ENCODE measurements at places on chromosomes 4 and X.
A peak's percentile ranks its signal among the peaks of the same experiment; 100 is the strongest.

DNA sequence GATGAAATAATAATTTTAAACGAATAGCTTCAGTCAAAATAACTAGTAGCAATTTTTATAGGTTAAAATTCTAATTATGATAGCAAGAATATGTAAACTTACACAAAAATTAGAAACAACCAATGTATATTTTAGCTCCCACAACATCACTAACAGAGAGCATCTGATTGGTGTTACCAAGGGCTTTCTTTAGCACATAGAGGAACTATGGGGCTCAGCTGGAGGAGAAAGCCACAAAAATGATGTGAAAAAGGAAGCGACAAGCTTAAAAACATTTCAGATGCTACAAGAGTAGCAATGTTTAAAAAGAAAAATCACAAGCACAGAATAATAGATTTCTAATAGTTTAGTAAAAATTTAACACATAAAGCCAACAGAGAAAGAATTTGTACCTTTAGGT lies 56.3 kb downstream of the ATP8A1 start:
- no peak for DNase-seq

DNA sequence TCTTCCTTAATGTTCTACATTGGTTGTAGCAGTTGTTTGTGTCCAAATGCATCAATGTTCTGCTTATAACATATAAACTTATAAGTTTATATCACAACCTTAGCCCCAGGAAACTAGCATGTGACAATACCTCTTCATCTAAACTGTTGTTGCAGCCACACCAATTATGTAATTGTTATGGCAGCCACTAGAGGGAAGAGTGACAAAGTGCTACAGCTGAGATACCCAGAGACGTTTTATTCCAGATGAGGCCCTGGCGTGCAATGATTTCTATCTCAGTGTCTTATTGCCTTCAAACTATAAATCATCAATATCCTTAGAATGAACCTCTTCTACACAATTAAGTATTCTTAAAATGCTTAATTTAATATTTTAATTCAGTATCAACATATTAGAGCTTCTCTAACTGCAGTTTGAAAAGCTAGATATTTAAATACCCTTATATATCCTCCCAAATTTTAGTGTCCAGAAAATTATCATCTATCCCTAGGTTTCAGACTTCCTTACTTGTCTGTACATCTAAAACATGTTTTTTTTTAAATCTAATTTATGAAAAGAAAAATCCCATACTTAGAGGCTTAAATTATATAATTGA lies 171.6 kb downstream of the PCDH10 start:
- no peak for DNase-seq

- no peak for DNase-seq
Measured at GRCh38 chr4:111748157-111748556, 397.1 kb upstream of the FAM241A start.

GRCh38 chrX:38664285-38664684 lies 102.9 kb downstream of the TSPAN7 start:
- DNase-seq: no peak

DNA sequence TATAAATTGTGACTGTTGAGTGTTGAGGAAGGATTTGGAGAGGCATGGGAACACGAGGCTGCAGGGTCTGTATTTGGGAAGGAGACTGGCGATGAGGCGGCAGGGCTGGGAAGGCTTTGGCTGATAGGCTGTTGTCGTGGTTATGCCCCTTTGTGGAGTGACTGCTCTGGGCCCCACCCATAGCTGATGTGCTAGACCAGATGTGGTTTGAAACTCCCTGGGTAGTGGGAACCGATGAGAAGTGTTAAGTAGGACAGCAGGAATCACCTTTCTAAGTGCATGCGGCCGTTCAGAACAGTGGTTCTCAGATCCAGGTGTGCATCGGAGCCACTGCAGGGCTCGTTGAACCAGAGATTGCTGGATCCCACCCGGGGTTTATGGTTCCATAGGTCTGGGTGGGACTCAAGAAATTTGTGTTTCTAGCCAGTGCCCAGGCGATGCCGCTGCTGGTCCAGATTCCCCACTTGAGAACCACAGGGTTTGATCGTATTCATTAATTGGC lies 42.3 kb downstream of the TBC1D14 start:
- no peak for DNase-seq

DNA sequence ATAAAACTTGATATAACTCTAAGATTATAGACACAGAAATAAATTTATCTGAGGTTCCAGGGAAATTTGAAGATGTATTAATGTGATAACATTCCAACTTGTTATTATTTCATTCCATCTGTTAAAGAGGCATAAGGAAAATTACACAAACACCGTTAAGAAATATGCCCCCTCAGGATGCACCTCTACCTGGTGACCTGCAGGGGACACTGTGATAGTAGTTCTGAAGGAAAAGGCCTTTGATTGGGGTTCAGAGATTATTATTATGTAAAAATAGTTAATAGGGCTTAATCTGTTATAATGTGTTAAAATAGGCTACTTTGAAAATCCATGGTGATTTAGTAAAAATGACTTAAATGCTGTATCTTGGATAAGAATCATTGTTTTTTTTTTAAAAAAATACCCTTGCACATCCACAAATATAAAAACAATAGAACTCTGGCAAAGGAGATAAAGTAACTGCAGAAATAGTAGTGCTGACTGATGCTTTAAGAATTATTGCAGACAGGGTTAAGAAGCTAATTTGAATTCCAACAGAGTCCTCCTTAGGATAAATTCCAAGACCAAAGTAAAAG lies 6.1 kb upstream of the ABRAXAS1 start:
- no peak for DNase-seq

DNA sequence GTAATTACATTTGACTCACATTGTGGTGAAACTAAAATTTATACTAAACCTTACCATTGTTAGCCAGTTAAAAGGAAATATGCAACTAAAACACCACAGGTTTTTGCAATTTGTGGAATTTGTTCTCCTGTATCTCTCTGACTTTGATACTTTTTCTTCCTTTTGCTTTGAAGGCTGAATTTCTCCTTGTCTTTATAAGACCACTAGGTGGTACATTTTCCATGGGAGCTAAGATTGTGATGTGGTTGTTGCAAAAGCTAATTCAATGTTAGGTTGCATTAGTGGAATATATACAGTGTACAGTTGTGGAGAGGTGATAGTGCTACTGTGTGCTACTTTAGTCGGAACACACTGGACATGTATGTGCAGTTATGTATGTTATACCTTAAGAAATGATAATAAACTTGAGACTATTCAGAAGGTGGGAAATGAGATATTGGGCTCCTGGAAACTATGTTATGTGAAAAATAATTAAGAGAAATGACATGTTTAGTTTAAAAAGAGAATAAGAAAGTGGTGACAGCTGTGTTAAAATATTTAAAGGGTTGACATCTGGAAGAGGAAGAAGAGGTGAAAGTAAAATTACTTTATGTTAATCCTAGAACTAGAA lies 70.3 kb downstream of the ARL9 start:
- no peak for DNase-seq

DNA sequence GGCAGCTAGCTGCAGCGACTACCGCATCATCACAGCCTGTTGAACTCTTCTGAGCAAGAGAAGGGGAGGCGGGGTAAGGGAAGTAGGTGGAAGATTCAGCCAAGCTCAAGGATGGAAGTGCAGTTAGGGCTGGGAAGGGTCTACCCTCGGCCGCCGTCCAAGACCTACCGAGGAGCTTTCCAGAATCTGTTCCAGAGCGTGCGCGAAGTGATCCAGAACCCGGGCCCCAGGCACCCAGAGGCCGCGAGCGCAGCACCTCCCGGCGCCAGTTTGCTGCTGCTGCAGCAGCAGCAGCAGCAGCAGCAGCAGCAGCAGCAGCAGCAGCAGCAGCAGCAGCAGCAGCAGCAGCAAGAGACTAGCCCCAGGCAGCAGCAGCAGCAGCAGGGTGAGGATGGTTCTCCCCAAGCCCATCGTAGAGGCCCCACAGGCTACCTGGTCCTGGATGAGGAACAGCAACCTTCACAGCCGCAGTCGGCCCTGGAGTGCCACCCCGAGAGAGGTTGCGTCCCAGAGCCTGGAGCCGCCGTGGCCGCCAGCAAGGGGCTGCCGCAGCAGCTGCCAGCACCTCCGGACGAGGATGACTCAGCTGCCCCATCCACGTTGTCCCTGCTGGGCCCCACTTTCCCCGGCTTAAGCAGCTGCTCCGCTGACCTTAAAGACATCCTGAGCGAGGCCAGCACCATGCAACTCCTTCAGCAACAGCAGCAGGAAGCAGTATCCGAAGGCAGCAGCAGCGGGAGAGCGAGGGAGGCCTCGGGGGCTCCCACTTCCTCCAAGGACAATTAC lies 1.4 kb downstream of the AR start:
- no peak for DNase-seq

- DNase-seq: no peak
Measured at GRCh38 chrX:41412261-41413081, 34.7 kb upstream of the NYX start.

DNA sequence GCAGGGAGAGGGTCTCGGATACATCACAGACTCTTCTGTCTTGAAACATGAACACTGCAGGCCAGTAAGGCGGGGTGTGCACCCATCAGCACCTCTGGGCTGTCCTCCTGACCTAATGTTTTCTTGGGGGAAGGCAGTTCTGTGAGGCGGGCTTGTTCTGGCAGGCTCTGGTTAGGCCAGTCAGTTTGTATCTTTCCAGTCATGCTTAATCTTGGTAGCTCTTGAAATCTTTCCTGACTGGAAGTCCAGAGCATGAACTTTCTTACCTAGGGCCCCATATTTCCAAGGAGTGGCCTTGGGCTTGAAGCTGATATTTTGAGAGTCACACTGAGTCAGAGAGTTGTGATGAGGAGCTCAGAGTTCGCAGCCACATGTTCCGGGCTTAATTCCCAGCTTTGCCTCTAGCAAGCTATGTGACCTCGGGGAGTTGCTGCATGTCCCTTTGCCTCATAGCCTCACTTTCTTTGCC lies 54.2 kb upstream of the RASSF6 start:
- no peak for DNase-seq

DNA sequence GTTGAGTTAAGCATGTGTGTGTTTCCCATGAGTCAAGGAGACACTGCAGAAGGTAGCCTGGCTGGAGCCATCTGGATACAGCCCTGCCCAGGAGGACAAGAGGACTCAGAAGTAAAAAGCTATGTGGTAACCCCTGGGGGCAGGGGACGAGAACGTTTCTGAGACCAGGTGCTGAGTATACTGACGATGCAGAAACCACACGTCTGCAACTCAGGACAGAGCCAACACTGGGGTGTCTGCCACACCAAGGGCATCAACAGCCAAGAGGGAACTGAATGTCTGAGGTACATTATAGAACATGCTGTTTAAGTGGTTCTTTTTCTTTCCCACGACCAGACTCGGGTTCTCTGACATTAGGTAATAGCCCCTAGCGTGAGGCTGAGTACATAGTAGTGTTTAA lies 94.1 kb upstream of the GPR34 start:
- DNase-seq: no peak

DNA sequence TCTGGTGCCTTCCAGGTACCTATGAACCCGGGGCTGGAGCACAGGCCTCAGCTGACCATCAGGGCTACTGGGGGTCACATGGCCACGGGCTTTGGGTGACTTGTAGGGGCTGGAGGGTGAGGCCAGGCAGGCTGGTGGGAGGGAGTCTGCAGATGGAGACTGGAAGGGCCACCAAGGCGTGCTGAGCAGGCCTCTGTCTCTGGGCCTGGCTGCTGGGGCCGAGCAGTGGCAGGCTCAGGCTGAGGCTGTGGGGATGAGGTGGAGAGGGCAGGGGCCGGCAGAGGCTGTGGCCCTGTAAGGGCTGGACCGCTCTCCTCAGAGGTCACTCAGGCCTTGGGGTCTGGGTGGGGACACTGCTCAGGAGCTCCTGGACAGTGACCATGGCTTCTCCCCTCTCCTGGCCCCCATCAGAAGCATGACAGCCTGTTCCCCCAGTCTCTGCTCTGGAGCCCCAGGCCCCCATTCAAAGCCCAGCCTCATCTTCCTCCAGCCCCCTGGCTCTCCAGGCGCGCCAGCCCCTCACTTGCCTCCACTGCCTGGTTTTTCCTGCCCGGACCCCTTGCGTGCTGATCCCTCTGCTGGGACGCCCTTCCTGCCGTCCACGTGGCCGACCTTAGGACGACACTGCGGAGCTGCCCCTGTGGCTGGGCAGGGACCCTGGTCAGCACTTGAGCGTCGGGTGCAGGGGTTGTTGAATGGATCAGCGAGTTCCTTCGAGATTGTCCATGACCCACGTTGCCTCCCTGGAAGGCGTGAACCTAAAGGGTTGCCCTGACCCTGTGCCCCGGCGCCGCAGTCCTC lies 11.1 kb upstream of the NAT8L start:
- no peak for DNase-seq

DNA sequence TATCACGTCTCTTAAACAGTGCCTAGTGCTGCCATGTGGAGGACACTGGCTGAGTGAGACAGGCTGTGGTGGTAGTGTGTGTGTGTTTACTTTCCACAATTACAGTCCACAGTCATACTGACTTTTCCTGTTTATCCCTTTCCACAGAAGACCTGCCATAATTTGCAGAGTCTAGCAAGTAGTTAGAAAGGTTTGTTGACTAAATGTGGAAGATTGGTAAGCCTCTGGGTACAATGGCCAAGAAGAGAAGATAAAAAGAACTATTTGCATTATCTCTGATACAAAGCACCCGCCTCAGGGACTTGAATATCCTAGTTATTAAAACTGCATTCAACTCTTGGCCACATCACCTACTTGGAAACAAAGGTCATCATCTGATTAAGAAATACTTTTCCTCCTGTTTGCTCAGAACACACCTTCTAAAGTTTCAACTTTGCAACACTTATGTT lies 89.1 kb downstream of the FAM13A start:
- no peak for DNase-seq

GRCh38 chr4:82851885-82852750 lies 38.8 kb downstream of the SEC31A start:
- no peak for DNase-seq

DNA sequence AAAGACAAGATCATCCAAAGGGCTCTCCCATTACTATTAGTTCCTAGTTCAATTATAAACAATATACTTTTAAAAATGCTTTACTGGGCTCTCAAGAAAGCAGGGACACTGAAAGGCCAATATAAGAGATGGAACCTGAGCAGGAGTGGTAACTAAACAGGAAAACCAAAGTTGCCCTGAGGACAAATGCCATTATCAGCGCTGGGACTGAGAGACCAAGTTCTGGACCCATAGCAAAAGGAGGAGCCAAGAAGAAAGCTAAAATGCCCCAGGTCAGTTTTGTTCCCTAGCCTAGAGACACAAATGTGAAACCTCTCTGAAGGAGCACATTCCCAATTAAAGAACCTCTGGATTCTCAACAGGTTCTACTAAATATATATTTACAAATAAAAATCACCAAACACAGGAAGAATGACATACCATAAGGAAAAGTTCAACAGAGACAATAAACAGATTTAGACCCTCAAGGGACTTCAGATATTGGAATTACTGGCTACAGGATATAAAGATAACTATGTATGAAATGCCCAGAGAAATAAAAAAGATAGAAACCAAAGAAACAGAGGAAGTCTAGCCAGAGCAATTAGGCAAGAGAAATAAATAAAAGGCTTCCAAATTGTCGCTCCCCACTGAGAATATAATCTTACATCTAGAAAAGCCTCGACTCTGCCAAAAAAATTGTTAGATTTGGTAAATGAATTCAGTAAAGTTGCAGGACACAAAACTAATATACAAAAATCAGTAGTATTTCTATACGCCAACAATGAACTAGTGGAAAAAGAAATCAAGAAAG lies 67.1 kb downstream of the KLHL8 start:
- no peak for DNase-seq

GRCh38 chr4:1345903-1346780 lies 866 bp upstream of the UVSSA start:
- peak; percentile 37 for DNase-seq

- no peak for DNase-seq
Measured at GRCh38 chr4:37781131-37781455, 45.4 kb upstream of the PGM2 start.

Data from stimulated activated CD4-positive, alpha-beta T cell treated with anti-CD3 and anti-CD28 coated beads, Interleukin-1b, Interleukin-23, amount 100 ng/mL, for 48 hours (primary cell).